NCI-H460 (cell line): ENCODE measurements at places on chromosomes 12 and 14. TPM values are rescaled to one million over a fixed set of nuclear protein-coding genes. Genes with fewer than 3 reads are reported as not detected.

GRCh38 chr14:99055816-99056215 lies 216.2 kb downstream of the BCL11B start:
- DNase-seq = no peak

The ITGB7 gene
- total RNA-seq = not detected in 2 replicates

DNA sequence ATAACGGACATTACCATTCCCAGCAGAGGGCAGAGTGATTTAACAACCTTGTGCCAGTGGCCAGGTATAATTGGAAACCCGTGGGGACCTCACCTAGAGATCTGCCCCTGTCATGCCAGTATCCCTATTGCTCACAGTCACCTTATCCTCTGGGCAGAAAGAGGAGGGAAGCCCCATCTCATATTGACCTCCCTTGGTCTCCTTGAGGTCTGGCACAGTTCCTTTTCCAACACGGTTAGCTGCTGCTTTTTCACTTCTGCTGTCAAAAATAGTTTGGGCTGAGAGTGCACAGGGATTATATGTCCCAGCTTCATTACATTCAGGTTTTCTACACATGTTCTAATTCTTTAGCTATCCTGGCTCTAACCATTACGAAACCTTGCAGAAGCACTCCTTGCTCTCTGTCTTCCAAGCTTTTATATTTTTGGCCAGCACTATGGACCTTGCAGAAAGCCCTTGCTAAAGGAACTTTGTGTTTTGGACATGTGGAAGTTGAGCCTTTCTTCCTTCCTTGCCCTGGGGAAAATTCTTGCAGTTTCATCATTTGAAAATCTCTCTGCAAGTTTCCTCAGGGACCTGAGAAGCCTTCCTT lies 111.7 kb upstream of the MIS18BP1 start:
- no peak for DNase-seq

The FGF6 gene
- not detected in 2 replicates for total RNA-seq

The SUPT16H gene
- 119 and 127 TPM in 2 replicates for total RNA-seq

GRCh38 chr14:65132855-65133254 lies 30.5 kb upstream of the MAX start:
- DNase-seq = no peak

- no peak for DNase-seq
These were observed 55.8 kb downstream of the GALNT4 start for GRCh38 chr12:89468648-89469326.

GRCh38 chr12:110809149-110809548 lies 37.6 kb upstream of the CCDC63 start:
- DNase-seq = no peak

DNA sequence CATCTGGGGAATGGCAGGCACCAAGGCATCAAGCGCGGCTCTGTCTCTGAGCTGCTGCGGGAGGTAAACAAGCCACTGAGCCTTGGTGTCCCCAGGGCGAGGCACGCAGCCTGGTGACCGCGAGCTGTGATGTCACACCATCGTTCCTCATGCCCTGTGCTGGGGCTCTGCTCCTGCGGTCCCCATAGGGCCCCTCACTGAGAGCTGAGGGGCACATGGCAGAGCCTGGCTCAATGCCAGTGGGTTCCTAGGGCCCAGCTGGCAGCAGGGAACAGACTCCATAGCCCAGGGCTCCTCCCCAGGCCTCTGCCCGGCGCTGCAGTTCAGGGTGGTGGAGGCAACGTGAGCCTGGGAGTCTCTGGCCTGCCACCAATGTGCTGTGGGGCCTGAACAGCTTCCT lies 22.6 kb downstream of the CHGA start:
- DNase-seq = no peak

DNA sequence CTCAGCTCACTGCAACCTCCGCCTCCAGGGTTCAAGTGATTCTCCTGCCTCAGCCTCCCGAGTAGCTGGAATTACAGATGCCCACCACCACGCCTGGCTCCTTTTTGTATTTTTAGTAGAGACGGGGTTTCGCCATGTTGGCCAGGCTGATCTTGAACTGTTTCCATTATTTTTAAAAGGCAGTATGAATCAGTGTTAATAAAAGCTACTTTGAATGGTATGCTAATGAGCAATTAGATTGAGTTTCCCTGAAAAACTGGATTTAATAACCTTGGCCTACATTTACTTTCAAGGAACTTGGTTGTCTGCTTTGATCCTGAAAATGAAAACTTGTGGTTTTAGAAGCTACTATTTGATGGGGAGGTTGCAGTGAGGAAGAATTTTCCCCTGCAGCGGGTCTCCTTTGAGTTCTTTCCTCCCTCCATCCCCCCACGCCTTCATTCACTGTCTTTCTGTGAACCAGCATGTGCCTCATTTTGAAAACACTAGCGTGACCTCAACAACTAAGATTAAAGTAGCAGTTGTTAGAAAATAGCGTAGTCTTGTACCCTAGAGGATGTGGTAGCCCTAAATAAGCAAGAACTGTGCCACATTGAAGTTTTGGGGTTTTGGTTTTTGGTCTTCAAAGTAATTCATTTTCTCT lies 17.8 kb upstream of the RPS6KA5 start:
- no peak for DNase-seq

The REM2 gene
- 0.32 and 0.37 TPM in 2 replicates for total RNA-seq

GRCh38 chr12:87085286-87085685 lies 829.1 kb upstream of the MGAT4C start:
- DNase-seq = no peak

- DNase-seq = no peak
These were observed 69.8 kb downstream of the CCDC92 start for GRCh38 chr12:123902821-123903220.

The GON7 gene
- 38.9 and 41.8 TPM in 2 replicates for total RNA-seq

- DNase-seq = no peak
These were observed 2.6 kb downstream of the TMTC1 start for GRCh38 chr12:29781188-29781587.

DNA sequence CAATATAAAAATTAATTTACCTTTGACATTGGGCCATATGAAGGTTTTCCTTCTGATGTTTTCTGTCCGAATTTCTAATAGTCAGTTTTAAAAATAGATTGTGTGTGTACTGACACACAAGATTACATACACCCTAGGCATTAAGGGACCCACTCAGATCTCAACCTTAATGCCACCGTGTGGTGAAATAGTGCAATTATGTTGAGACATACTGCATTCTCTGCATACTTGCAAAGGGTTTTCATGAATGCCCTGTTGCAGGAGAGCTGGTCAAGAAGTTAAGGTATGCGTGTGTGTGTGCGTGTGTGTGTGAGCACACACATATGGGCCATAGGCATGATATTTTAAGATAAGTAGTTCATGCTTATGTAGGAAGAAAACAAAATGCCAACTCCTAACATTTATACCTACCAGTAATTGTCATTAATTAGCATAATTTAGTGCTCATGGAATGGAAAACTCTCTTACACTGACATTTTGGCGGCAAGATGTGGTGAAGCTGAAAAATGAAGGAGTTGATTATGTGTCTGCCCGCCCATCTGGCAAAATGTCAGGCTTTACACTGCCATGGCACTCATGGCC lies 58.8 kb downstream of the PIK3C2G start:
- DNase-seq = peak; percentile 70

DNA sequence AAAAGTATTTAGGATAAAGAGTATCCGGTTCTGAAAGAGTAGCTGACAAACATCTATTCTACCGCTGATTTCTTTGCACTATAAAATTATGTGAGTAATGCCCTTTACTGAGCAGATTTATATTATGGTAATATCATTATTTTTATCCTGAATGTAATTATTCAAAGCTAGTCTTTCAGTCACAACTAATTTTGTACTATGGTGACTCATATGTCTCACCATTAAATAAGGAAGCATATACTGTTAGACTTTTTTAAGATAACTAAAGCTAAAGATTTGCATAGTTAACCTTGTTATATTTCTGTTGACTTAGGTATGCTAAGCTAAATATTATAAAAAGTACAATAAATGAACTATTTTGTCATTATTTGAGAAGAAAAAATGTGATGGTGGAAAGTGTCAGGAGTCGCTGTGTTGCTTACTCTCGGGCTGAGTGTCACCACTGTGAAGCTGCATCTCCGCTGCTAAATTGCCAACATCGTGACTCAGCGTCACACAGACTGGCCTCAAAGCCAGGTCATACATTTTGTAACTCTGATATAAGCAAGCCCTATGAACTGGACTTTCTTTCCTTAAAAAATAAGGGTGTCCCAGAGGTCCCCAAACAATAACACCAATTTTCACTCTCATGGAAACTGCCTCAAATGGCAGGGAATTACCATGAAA lies 69.1 kb upstream of the SSTR1 start:
- peak; percentile 60 for DNase-seq
